ENCODE measurements at places on chromosomes 13 and 19.

- DNase-seq = peak; percentile 99
These were observed 1.4 kb downstream of the PEG3 start for GRCh38 chr19:56838909-56839651.

- DNase-seq = no peak
These were observed 117.6 kb downstream of the MIPEP start for GRCh38 chr13:23771552-23771951.

DNA sequence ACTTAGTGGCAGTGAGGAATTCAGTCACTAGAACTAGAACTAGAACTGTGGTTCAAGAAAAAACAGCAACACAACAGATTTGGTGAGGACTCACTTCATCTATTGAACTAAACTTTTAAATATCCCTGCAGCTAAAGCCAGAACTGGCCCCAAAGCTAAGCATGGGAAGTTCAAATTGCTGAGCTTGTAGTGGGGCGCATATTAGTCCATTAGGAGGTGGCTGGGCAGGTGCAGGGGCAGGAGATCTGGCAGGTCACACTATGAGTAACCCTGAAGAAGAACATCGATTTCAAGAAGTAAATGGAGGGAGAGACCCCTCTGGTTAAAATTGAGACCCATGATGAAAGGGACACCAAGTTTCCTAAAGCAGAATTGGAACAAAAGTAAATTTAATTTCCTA lies 73.8 kb upstream of the UBAC2 start:
- DNase-seq = no peak

GRCh38 chr19:27779954-27780353 lies 1433.0 kb downstream of the UQCRFS1 start:
- DNase-seq = no peak

DNA sequence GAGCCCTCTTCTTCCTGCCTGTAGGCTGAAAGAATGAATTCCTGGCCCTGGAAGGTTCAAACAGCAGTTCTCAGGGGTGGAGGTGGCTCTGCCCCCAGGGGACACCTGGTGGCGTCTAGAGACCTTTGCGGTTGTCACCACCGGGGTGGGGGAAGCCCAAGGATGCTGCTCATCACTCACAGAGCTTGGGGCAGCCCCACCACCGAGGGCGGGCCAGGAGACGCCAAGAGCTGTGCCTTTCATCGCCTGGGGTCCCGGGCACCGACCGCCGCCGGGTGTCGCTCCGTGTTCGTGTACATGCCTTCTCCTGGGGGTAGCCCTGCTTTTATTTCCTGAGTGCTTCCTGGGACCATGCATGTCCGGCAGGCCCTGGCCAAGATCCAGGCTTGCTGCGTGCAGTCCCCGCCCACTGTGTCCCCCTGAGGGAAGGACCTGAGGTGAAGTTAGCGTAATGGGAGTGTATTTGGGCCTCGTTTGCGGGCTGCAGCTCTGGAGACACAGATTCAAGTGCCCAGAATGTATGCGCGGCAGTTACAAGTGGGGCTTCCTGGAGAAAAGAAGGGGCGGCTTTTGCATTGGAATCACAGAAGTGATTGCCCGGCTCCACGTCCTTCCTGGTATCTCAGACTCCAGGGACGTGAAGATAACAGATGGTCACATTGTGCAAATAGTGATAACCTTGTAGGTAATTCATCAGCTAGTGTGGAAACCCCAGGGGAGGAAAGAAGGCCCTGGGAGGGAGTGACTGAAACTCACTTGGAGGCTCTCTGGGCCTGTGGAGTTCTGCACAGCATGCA lies 7.8 kb downstream of the DOT1L start:
- DNase-seq = no peak

DNA sequence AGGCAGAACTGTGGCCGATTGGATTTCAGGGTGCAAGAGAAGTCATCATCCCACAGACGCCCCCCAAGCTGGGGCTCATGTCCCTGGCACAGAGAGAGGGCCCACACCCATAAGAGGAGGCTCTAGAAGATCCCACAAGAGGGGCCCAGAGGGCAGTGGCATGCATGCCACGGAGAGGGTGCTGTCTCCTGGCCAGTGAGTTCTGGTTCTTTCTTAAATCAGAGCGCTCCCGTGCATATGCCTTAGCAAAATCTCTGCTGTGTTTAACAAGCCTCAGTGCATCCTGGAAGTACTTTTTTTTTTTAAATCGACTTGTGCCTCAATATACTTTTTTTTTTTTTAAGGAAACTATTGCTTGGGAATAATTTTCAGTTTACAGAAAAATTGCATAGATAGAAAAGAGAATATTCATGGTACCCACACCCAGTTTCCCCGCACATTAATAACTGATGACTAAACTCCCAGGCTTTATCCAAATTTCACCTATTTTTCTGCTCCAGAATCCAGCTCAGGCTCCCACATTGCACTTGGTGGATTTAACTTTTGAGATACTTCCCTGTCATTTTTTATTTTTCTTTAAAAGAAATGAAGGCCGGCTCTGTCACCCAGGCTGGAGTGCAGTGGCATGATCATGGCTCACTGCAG lies 59.1 kb downstream of the PEX11G start:
- no peak for DNase-seq

DNA sequence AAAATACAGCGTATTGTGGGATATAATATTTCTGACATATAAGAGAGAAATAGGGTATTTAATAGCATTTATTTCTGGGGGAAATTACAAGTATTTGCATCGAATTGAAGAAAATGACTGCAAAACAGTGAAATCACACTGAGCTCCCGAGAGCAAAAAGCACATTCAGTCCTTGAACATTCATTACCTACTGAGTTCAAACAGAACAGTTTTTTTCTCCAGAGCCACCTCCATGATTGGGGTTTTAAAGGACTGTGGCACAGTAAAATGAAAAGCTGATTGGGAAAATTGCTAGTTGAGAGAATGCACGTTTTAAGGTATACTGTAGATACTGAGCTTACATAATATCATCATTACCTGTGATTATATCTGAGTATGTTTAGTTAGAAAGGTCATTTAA lies 58.0 kb upstream of the TRPC4 start:
- DNase-seq = no peak

- no peak for DNase-seq
These were observed 1243.5 kb downstream of the EFNB2 start for GRCh38 chr13:105291987-105292386.

- no peak for DNase-seq
These were observed 9.2 kb downstream of the TMED1 start for GRCh38 chr19:10826846-10827245.

GRCh38 chr19:33247441-33247819 lies 21.8 kb upstream of the SLC7A10 start:
- no peak for DNase-seq

DNA sequence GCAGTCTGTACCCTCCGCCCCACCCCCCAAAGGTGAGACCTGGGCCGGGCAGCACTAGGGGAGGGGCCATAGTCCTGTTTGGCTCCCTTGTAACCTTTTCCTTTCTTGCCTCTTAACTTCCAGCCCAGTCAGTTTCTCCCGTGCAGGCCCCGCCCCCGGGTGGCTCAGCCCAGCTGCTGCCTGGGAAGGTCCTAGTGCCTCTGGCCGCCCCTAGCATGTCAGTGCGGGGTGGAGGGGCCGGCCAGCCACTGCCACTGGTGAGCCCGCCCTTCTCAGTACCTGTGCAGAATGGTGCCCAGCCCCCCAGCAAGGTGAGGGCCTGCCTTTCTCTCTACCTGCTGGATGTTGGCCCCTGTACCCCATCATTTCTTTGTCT lies 10.5 kb upstream of the PRR19 start:
- no peak for DNase-seq

- no peak for DNase-seq
These were observed 87.2 kb downstream of the SCGB2B2 start for GRCh38 chr19:34589730-34590129.

GRCh38 chr19:11587302-11587974 lies 9.8 kb upstream of the ZNF627 start:
- DNase-seq = peak; percentile 42

DNA sequence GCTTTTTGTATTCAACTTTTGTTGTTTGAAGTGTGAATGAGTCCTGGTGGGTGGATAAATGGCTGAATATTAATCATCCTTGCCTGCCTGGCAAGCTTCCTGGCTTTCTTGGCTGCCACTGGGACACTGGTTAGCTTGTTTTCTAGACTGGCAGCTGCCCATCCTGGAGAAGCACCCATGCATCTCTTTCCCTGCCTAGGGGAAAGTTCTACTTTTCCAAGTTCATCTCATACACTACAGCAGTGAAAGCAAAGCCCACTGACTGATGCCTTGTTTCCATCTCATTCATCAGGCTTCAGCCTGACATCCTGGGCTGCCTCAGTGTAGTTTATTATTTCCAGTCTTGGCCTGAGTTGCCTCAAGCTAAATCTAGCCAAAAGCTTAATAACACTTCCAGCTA lies 244.8 kb downstream of the PCDH20 start:
- peak; percentile 21 for DNase-seq

DNA sequence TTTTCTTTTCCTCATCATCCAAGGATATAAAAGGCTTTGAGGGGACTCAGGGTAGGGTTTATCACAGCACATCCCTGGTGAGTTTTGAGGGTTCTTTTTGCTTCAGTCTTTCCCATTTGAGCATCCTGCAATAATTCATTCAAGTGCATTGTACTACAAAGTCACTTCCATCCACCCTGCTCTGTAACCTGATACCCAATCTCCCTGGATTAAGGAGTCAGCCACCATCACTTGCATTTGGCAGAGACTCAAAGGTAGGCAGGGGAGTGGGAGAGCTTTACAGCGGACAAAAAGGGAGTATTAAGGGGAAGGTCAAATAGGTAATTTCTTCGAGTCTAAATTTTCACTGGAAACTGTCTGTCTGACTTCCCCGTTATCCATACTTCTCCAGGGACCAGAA lies 216.1 kb upstream of the TMTC4 start:
- DNase-seq = no peak

GRCh38 chr13:111216166-111216960 lies 101.3 kb downstream of the ARHGEF7 start:
- no peak for DNase-seq

GRCh38 chr13:79775830-79776229 lies 294.9 kb downstream of the NDFIP2 start:
- peak; percentile 22 for DNase-seq

GRCh38 chr19:35734273-35734672 lies 8.0 kb downstream of the IGFLR1 start:
- no peak for DNase-seq

DNA sequence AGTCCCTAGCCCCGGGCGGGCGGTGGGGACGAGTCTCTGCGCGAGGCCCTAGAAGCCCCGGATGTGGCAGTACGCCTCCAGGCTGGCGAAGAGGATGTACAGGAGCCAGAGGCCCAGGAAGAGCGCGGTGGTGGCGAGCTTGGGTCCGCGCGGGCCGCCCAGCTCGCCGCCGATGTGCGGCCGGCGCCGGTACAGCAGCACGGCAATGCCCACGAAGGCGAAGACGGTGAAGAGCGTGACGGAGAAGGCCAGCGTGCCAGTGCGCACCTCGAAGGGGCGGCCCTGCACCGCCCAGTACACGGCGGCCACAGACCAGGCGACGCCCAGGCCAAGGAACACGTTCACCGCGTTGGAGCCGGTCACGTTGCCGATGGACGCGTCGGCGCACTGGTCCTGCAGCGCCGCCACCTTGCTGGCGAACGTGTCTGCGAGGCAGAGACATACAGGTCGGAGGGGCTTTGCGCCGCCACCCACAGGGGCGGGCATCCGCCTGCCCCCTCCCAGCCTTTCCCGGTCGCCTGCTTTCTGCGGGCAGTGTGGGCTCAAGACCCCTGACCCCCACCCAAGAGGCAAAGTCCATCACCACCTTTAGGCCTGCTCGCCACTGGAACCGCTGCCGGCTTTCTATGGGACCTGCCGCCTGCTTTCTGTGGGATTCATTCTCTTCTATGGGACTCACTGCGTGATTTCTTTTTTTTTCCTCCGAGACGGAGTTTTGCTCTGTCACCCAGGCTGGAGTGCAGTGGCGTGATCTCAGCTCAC lies 10.9 kb upstream of the MEIS3 start:
- DNase-seq = no peak

DNA sequence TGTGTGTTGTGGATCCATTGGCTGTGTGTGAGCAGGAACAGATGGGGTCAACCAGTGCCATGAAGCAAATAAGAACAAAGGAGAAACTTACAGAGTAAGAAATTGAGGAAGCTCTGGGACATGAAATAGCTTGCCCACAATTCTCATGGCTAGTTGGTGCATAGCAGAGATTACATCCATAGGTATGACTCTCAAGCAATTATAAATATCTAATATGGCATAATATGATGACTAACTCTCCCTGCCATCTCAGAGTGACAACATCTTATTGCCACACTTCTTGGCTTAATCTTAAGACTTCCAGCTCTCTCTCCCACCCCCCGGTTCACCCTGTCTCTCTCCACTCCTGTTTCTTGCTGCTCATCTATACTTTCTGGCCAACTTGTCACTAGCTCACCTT lies 53.3 kb downstream of the OXGR1 start:
- DNase-seq = no peak

DNA sequence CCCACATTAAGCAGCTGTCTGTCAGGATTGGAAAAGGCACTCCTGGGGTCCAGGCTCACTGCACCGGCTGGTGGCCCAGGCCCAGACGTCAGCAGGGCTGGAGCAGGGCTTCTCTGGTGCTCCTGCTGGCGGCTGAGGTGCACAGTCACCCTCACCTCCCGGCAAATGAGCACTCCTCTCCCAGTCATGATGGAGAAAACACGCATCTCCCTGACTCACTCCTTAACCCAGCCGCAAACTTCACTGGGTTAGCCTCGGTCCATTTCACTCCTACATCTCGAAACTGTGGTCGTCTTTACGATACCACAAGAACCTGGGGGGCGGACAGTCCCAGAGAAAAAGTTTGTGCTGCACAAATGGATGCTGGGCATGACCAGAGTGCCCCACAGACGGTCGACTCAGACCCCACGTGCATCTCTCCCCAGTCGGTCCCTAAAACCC lies 3.3 kb upstream of the RASA3 start:
- DNase-seq = no peak

GRCh38 chr13:98478189-98479129 lies 98.4 kb downstream of the STK24 start:
- no peak for DNase-seq

DNA sequence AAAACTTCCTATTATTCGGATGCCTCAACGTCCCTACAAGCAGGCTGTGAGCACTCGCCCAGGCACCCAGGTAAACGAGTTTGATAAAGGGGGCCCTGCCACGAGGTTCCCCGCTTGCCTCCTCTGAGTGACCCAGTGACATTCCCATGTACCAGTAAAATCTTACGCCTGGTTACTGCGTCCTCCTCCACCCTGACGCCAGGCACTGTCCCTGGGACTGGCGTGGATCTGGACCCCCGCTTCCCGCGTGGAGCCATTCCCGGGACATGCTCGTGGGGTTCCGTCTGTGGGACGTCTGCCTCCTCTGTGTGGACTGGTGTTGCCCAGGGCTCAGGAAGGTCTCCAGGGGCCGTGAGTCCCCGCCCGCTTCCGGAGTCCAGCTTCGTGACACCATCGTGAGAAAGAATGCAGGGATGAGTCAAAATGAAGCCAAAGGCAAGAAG lies 407 bp upstream of the ZNF550 start:
- DNase-seq = no peak

GRCh38 chr19:8640402-8641004 lies 10.1 kb downstream of the NFILZ start:
- no peak for DNase-seq
